Activated T-cell treated with anti-CD3 and anti-CD28 coated beads, Interleukin-2, amount 50 U/mL, for 24 hours (primary cell): ENCODE measurements at places on chromosomes 4 and X.

- DNase-seq: no peak
These were observed 268.9 kb downstream of the C4orf33 start for GRCh38 chr4:129364747-129365452.

DNA sequence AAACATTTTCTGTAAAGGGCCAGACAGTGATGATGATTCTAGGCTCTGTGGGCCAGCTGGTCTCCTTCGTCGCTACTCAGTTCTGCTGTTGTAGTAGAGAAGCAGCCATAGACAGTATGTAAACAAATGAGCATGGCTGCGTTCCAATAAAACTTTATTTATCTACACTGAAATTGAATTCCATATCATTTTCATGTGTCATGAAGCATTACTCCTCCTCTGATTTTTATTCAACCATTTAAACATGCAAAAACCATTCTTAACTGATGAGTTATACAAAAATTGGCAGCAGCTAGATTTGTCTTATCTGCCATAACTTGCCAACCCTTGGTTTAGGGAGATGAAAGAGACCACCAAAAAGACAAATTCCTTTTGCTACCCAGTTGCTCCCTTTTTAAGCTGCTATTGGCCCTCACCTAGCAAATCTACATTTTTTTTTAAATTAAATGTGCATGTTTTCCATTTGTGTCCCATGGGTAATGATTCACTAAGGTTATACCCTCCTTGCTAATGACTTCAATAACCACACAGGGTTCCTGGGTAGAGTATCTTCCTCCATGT is 309.9 kb downstream of the DHX15 start:
- DNase-seq: no peak

DNA sequence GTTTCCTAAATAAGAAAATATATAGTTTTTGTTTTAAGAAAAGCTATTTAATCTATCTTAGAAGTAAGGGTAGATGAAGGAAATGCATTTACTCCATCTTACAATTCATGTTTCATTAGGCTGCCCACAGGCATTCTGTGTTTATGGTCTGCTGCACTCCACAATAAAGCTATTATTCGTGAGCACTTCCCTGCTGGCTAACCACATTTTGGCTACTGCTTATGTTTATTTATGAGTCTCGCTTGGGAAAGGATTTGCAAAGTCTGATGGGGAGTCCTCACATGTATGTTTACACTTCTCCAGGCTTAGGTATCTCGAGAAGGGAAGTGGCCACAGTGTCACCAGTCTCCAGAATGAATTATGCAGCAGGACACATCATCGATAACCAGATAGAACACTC is 260.8 kb upstream of the VCX start:
- DNase-seq: no peak

DNA sequence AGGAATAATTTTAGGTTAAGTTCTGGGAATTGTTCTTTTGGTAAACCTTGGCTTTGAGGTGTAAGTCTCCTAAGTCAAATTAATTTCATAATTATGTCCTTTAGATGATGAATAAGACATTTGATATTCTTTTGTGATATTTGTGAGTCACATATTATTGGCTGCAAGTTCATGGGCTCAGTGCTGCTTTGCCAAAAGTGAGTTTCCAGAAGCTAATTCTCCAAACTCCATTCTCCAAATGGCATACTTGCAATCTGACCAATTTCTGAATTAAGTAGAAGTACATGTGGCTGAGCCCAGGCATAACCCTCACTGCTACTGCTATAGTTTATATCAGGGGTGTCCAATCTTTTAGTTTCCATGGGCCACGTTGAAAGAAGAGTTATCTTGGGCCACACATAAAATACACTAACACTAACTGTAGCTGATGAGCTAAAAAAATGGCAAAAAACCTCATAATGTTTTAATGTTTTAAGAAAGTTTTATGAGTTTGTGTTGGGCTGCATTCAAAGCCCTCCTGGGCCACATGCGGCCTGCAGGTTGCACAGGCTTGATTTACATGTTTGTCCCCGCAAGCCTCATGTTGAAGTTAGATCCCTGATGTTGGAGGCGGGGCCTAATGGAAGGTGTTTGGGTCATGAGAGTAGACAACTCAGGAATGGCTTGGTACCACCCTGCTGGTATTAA is 196.1 kb downstream of the ZNF330 start:
- DNase-seq: no peak

DNA sequence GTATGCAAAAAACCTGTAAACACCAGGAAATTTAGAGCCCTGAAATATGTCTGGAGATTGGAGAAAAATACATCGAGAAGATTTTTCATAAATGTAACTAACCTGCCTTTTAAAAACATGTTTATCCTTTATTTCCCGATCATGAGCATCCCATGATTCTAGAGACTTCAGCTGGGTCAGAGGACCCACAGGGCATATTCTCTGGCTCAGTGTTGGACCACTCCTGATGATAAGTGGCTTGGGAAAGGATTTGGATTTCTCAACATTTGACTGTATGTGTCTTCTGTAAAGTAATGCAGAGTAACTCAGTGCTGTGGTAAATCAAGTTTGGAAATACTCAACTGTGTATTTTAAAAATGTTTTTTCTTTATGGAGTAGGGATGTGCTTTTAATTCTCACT is 40.0 kb upstream of the ANK2 start:
- no peak for DNase-seq

DNA sequence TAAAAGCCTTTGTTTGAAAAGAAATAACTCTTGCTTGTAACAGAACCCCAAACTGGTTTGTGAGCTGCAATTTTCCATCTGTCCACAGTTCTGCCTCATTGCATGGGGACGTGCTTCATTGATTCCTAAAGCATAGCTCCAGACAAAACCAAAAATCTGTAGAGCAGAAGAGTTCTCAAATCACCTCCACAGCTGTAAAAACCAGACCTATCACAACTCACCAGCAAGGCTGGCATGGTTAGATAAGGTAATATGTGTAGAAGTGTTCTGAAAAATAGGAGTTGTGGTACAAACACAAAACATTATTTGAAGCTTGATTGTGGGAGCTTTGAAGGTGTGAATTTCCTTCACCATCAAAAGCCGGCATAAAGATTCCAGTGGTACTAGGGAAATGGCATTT is 12.5 kb upstream of the RAB28 start:
- no peak for DNase-seq

GRCh38 chr4:69843301-69843700 is 16.6 kb downstream of the SULT1E1 start:
- no peak for DNase-seq

DNA sequence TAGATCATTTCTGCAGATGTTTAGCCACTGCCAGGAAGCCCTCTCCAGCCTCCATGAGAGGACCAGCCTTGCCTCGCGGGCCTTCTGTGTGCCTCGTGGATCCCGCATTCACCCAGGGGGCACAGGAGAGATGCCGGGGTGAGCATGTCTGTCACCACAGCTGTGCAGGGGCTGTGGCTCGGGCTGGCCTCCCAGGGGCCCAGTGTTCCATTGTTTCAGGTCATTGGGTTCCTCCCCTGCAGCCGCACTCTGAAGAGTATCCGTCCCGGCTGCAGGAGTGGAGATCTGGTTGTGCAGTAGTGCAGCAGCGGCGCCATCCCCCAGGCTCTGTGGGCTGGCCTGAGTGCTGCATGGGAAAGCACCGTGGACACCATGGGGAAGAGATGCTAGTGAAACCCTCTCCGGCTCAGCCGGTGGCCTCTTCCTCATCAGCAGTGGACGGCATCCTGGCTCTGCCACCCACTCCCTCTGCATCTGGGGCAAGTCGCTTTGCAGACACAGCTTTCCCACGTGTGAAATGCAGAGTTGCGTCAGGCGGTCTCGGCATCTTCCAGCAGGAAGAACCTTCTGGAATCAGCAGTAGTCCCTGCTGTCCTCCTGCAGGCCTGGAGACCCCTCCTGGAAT is 29.1 kb downstream of the TBC1D14 start:
- no peak for DNase-seq

GRCh38 chr4:125062115-125063050 is 252.4 kb upstream of the FAT4 start:
- DNase-seq: no peak
